Spleen (tissue), 13 donors: ENCODE measurements at places on chromosomes 16 and 17.

GRCh38 chr16:59356144-59356543, 622.0 kb upstream of the GOT2 start:
- DNase-seq = no peak

DNA sequence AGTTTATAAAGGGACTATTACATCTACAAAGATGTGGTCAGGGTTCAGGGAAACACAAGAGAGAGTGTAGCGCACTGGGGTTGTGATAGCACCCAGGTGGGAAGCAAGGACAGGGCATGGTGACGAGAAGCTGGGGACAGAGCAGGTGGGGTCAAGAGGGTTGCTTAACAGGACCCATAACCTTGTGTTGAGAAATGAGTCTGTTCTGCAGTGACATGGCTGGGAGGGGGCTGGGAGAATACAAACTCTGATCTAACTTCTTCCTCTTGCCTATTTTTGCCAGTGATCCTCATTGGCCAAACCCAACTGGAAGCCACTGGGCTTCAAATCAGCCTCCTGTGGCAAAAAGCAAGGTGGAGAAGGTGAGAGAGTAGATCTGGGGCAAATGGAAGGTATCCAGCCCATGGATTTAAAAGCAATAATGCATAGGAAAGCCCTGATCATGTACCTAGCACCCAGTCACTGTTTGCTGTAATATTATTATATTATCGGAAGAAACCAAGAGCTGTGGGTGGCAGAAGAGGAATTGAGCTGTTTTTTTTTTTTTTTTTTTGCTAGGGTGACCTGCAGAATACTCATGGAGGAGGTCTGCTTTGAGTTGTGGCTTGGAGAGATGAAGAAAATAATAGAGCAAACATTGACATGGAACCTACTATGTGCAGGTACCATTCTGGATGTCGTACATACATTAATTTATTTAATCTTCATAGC, 76.9 kb upstream of the ZFHX3 start:
- DNase-seq = no peak

GRCh38 chr17:45742251-45742650, 41.9 kb upstream of the CRHR1 start:
- DNase-seq = no peak

GRCh38 chr17:81150377-81151077, 14.8 kb upstream of the PVALEF start:
- peak; percentile 93 for DNase-seq

DNA sequence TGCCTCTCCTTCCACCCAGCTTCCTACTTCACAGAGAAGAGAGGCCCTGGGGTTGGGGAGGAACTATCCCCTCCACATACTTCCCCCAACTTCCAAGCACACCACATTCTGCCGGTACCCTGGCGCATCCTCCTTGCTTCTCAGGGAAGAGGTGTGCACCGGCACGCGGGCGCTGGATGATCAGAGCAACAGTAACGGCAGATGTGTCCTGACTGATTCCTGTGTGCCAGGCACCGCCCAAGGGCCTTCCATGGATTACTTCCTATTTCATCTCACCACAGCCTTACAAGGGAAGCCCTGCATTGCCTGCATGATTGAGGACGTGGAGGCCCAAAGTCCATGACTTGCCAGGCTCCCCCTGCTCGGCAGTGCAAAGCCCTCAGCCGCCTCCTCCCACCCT, 21.1 kb upstream of the MLKL start:
- peak; percentile 34 for DNase-seq

DNA sequence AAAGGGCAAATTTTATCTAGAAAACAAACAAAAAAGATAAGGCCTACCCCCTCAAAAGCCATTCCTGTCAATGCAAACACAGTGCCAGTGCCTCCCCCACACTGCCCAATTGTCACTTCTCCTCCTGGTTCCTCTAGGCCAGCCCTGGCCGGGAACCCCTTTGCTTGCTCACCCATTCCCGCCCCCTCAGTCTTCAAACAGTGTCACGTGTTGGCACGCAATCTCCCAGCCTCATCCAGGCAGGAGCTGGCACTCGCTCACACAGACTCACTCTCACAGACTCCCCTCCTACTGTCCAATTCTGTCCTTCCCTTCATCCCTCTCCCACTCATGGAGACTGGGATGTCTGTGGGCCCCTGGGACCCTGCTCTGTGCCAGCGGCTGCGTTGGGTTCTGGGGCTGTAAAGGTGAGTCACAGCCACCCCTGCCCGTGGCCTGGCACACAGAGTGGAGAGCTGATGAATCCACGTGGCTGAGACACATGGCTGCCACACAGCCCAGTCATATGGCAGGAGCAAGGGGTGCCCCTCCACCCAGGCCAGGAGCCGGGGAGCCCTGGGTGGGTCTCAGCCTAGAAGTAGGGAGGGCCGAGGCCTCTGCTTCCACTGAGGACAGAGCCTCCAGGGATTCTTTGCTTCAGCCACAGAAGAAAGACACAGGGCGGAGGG, 54.8 kb downstream of the VAC14 start:
- no peak for DNase-seq

- no peak for DNase-seq
Observed at GRCh38 chr16:31182391-31182790, 2.5 kb downstream of the FUS start.

DNA sequence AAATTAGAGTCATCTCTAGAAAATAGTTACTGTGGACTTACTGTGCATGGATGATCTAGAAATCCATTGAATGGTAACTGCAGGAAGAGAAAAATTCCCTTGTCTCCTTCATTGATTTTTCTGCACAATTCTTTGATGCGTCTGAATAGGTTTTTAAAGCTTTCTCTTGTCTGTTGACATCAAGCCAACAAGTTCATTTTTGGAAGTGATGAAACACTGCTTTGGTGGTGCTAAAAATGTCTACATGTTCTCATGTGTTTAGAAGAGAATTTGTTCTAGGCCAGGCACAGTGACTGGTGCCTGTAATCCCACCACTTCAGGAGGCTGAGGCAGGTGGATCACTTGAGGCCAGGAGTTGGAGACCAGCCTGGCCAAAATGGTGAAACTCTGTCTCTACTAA, 57.1 kb upstream of the AXIN2 start:
- DNase-seq = no peak

- no peak for DNase-seq
Observed at GRCh38 chr17:1839516-1839915, 9.7 kb downstream of the RPA1 start.

GRCh38 chr16:68369168-68369567, 58.3 kb downstream of the PRMT7 start:
- no peak for DNase-seq

- peak; percentile 41 for DNase-seq
Observed at GRCh38 chr16:66372898-66373155, 6.3 kb downstream of the CDH5 start.

DNA sequence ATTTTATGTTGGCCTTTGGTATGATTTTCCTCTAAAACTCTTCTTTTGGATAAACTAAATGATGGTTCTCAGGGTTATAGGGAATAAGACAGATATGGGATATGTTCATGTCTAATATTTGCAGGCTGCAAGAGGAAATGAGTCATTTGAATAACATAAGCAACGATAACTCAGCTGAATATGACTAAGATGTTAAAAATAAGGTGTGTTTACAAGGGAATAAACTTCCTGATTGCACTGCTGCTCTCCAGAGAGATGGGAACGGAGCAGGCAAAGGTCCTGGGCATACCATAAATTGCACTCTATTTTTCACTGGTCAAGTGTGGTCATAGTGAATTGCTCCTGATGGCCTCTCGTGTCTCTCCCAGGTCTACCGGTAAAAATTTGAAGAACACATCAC, 666.2 kb downstream of the TOX3 start:
- DNase-seq = no peak

DNA sequence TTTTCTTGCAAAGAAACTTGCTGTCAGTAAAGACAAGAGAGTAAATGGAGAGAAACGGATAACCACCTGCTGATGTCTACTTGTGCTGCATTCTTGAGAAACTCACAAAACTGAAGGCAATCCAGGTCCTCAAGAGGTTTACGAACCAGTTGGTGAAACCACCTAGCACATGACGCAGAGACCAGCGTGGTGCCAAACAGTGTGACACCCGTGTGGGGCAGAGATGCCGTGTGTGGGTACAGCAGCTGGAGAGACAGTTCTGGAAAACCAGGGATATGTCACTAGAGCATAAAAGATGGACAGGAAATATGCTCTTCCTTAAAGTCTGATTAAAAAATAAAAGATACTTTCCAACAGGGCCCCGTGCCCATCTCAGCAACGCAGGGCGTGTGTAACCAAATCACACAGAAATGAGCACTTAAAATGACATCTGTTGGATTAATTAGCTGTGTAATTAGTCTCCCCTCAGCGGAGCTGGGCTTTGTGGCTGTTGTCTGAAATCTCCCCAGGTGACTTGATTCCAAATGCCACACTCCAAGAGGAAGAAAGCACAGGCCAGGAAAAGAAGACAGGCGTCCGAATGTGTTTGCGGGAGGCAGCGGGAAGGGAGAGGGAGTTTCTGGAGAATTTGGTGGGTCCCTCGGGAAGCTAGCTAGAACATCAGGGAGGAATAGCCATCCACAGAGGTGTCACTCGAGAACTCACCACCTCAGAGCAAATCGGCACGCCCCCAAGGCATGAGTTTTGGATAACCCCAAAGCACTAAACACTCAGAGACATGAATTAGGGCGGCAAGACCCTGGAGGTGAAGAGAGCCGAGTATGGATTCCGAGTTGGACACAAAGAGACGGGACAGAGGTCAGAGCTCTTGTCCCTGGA, 109.8 kb downstream of the ZFHX3 start:
- peak; percentile 24 for DNase-seq
